D721Med (cell line): ENCODE measurements at places on chromosomes 6 and 20.

GRCh38 chr6:34671801-34672656, 24.5 kb downstream of the ILRUN start:
- no peak for DNase-seq

- no peak for DNase-seq
These were observed 194.6 kb upstream of the LAMP5 start for GRCh38 chr20:9319687-9320384.

- DNase-seq, result no peak
These were observed 106.3 kb downstream of the GFRAL start for GRCh38 chr6:55433446-55434130.

DNA sequence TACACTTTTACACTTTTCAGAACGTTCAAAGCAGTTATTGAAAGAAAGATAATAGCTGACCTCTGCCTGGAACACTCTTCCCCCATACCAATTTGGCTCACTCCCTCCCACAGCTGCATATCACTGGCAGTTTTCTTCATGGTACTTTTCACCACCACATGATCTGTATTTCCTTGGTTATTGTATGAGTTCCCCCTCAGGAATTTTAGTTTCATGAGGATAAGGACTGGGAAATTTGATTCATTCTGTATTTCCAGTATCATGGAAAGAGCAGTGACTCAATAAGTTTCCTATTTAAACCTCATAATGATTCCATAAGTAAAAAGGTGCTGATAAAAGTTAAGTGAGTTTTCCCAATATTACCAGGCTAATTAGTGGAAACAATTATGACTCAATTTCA, 16.0 kb downstream of the HTR1B start:
- DNase-seq, result no peak

GRCh38 chr6:84498905-84499304, 265.5 kb downstream of the TBX18 start:
- no peak for DNase-seq

- DNase-seq, result no peak
These were observed 4.7 kb upstream of the DNAJC5 start for GRCh38 chr20:63890201-63890576.

DNA sequence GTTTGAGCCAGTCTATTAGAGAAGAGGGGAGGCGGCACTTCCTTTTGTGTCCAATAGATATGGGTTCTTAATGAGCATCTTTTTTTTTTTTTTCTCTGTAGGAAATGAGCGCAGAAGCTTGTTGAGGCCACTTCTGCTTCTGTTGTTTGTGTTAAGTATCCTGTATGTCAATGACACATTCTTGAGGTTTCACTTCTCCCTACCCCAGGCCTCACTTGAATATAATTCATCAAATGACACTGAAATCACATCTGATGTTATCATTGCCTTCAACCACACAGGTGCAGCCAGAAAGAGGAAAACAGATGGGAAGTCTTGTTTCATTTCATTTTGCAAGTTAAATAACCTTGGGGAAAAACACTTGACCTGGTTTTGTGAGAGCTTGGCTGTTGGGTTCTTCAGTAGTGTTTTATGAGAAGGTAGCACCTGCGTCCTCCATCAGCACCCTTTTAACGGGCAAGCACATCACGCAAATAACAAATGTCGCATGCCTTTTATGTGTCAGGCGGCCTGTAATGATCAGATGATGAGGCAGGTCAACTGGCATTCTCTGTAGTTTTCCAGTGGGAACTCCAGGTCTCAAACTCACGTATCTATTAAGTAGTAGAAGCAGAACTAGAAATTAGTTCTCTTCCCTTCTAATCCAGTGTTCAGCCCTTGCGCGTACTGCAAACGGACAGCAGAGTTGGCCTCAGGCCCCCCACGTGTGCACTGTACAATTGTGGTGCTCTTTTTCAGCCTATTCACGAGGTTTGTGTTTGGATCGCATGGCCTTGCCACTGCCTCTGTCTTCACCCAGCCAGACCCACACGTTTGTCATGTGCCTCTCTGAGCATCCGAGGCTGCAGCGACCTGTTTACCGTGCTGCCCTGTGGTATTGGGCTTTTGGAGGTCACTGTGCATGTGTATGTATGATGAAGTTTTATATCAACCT, 23.5 kb downstream of the PLEKHG1 start:
- DNase-seq, result no peak

DNA sequence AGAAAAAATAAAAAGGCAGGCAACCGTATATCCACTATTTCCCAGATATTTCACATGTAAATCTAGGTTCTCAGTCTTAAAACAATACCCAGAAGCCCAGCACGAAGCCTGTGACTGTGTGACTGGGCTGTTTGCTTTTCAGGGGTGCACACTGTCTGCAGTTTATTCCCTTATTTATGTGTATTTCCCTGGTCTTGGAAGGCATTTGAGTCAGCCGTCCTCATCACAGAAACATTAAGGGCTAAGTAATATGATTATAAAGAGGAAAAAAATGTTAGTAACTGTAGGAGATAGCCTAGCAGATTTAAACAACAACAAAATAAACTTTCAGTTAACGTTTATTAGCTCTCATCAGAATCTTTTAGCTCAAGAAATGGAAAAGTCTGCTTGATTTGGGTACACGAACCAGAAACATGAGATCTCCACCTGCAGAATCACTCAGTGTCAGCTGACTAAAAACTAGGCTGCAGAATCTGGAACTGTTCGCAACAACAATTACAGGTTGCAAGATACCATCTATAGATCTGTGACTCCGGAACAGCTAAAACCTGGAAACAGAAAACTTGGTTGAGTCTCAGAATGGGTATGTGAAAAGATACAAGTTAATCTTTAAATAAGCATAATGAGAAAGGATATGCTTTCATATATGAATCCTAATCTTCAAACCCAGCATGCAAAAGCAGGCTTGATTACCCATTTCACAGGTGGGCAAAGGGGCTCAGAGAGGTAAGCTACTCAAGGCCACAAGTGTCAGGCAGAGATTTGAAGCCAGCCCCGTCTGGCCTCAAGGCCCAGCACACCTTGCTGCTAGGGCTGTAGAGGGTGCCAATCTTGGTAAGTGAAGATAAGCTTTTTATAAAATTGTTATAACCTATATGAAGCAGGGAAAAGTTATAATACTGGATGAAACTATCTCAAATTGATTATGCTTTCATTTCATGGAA, 21.1 kb downstream of the GCLC start:
- DNase-seq, result no peak

DNA sequence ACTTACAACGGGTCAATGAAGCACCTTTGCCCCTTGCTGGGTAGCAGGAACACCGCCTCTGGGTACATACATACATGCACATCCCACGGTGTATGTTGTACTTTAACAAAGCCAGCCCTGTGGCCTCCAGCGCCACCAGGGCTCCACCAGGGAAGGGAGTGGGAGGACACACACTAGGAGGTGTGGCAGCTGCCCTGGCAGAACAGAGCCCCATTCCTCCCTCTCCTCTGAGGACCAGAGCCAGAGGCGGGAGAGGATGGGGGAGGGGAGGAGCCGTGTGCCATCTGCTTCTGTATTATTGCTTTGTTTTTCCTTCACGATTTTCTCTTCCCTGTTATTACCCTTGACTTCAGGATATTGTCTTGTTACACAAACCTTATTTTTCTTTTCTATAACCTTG, 105.8 kb upstream of the TRAF3IP2 start:
- DNase-seq, result no peak

DNA sequence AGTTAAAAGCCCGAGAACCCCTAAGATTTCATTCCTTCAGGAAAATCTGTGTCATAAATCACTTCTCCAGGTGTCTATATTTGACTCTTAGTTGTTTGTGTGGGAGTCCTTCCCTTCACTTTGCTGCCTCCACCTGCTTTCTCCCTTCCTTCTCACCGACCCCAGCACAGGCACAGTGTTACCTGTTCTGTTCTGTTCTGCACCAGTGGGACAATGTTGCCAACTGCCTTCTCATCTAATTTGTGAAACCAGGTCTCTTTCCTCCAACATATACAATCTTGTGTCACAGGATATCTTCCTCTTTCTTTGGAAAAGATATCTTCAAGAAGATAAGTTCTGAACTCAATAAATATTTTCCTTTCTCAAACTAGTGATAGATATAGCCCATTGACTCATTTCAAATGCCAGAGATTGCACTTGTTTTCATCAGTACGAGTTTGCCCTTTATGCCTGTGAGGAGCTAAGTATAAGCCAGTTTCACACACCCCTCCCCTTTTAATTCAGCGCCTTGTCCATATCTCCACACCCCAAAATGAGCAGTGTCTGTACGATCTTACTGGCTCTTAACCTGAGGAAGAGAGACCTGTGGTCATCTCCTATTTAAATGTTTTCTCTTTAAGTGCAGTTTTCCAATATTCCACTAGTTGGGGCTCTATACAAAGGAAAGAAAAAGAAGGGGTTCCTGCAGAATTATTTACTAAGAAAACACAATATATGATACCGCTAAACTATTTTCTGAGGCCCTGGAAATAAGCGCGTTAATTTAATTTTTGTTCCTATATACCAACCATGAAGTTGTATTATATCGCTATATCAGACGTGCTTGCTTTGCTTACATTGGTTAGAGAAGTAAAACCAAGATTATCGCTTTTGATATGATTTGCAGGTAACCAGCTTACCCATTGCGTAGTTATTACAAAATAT, 81.6 kb upstream of the PREP start:
- no peak for DNase-seq

GRCh38 chr20:59580146-59580946, 24.0 kb upstream of the PHACTR3 start:
- no peak for DNase-seq
